ENCODE measurements at places on chromosomes 7 and 10.

GRCh38 chr7:141001546-141001945 lies 13.2 kb downstream of the MRPS33 start:
- no peak for DNase-seq

DNA sequence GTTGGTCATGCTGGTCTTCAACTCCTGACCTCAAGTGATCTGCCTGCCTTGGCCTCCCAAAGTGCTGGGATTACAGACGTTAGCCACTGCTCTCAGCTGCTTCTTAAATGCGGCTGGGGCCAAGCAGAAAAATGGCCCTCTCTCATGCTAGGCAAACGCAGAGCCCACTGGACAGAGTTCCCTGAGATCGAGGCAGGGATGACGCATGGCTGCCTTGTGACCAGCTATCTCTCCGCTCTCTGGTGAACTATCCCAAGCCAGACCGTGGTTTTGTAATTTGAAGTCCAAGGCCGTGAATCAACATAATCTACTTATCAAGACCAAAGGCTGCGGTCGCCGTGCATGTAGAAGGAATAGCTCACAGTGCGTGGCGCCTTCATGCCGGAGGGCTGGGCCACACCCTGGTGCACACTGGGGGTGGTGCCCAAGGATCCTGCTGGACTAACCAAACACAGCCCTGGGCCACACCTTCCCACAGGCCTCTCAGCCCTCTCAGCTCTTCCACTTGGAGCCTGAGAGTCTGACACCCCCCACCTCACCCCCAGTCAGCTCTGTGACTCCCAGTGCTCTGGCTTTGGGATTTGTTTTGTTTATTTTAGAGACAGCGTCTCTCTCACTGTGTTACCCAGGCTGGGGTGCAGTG lies 88.1 kb upstream of the CUX1 start:
- no peak for DNase-seq

- DNase-seq = no peak
Measured at GRCh38 chr7:55556031-55556430, 16.3 kb downstream of the VOPP1 start.

DNA sequence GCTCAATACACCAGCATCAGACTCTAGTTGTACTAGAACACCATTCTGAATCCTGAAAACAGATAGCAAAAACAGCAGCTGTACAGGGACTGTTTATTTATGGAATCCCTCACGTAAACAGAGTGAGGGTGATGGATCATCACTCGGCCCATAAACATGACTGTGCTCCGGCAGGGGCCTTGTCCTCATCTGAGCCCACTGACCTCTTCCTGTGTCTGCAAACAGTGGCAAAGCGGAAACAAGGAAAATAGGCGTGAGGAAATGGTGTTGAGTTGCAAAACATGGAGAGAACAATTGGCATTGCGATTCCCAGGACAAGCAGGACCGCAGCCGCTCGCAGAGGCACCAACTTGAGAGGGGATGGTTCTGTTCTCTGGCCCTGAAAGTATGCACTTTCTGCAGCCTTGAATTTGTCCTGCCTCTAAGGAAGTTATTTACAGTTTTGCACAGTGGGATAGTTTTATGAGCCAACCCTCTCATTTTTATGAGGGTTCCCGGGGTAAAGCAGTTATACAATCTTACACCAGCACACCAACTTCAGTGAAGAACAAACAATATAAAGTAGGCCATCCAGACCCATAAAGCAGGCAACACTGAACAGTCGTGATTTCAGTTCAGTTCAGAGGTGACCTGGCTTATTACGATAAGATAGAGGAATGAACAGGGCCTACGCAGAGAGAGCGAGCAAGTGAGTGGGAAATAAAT lies 248.0 kb upstream of the FZD8 start:
- no peak for DNase-seq

DNA sequence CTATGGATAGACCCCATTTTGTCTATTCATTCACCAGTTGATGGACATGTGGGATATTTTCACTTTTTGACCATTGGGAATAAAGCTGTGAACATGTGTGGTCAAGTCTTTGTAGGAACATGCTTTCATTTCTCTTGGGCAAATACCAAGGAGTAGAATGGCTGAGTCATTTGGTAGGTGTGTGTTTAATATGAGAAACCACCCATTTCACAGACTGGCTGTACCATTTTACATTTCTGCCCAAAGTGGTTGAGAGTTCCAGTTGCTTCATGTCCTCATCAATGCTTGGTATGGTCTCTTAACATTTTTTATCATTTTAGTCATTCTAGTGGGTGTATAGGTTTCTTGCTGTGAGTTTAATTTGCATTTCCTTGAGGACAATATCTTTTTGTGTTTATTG lies 124.9 kb upstream of the RHEB start:
- peak; percentile 21 for DNase-seq

GRCh38 chr10:78953113-78953798 lies 115.5 kb upstream of the ZMIZ1 start:
- DNase-seq = no peak

DNA sequence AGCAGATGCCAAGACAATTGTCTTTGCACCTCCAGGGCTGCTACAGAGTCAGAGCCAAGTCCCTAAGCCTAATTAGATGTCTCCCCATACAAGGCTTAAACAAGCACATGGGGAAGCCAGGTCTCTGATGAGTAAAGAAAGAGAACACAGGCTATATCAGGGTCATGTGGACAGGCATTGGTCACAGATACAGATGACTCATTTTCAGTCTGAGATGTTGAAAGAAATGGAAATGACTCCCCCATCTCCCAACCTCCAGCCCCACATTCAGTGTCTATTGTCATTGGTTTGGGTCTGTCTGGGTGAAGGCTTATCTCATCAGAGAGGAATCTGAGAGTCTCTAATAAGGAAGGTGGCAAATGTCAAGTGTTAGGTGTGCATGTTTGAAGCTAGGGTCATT lies 290.1 kb upstream of the KIAA1217 start:
- DNase-seq = no peak

DNA sequence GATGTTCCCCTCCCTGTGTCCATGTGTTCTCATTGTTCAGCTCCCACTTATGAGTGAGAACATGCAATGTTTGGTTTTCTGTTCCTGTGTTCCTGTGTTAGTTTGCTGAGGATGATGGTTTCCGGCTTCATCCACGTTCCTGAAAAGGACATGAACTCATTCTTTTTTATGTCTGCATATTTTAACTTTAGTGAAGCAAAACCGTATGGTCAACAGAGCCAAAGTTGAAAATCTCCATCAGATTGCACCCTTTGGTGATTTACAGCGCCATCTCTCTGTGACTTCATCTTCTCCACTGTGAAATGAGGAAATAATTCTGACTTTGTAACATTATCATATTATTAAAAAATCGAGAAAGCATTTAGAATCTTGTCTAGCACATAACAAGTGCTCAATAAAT lies 132.3 kb upstream of the PLXDC2 start:
- DNase-seq = no peak

GRCh38 chr7:77426052-77426404 lies 9.9 kb upstream of the GSAP start:
- no peak for DNase-seq

GRCh38 chr10:110865186-110865808 lies 6.4 kb upstream of the PDCD4 start:
- DNase-seq = no peak

DNA sequence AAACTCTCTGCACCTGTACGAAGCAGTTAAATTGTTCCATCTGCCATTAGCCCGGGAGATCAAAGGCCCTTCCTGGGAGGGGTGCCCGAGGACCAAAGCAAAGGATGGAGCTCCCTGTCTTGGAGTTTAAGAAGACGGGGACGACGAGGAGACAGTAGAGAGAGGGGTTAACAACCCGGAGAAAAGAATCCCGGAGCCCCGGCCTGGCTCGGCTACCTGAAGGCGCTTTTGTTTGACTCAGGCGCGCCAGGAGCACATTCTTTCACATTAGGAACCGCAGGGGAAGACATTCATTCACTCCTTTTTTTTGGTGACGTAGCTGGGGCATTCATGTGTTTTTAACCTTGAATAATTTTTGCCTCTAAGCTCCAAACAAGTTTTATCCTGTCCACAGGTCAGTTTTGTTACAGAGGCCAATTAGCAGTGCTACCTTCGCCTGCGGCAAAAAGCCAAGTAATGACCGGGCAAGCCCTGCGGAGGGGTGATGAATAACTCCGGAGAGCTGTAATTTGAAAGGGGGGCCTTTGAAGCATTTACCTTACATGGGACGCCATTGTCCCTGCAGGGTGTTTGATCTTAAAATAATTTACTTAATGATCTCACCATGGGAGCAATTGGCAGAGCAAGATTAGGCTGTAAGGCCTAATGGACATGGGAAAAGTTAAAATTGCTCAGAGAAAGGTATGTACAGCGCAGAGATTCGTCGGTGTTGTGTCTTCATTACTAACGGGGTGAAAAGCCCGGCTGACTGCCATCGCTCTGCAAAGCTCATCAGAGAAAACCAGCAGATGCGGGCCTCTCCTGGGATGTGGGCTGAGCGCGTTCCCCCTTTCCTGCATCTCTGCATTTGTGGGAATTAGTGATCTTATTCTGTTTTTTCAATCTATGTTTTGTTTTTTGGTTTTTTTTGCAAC lies 258.0 kb upstream of the SP4 start:
- no peak for DNase-seq

DNA sequence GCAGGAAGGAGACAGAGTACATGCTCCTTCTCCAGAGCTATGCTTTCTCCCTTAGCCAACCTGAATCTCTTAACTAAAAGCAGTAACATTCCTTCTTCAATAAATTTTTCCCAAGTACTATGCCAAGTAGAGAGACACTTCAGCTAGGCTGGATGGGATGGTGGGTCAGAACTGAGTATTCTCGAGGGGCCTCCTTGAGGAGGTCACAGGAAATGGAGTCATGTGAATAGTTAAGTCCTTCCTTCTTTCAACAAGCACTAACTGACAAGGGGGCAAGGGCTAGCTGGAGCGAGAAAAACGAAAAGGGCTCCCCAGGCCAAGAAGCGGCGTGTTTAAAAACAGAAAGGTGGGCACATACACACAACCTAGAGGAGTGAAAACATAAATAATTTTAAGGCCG lies 5.5 kb downstream of the RSU1 start:
- no peak for DNase-seq

GRCh38 chr7:64656489-64656888 lies 9.4 kb upstream of the ZNF107 start:
- no peak for DNase-seq

DNA sequence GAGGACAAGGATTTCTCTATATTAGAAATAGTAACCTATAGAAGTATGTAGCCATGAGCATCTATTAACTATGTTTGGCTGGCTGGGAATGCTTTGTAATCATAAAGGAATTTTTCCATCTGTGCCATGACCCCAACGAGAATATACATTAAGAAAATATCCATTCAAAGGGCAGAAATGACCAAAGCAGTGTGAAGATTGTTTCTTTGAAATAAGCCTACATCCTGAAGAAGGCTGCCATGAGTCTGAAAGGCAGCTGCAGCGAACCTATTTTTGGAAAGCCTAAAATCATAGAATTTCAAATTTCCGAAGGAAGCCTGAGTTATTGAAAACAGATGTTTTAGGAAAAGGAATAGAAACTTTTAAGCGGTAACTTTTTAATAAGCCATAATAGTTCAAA lies 244.2 kb upstream of the FOXK1 start:
- no peak for DNase-seq

DNA sequence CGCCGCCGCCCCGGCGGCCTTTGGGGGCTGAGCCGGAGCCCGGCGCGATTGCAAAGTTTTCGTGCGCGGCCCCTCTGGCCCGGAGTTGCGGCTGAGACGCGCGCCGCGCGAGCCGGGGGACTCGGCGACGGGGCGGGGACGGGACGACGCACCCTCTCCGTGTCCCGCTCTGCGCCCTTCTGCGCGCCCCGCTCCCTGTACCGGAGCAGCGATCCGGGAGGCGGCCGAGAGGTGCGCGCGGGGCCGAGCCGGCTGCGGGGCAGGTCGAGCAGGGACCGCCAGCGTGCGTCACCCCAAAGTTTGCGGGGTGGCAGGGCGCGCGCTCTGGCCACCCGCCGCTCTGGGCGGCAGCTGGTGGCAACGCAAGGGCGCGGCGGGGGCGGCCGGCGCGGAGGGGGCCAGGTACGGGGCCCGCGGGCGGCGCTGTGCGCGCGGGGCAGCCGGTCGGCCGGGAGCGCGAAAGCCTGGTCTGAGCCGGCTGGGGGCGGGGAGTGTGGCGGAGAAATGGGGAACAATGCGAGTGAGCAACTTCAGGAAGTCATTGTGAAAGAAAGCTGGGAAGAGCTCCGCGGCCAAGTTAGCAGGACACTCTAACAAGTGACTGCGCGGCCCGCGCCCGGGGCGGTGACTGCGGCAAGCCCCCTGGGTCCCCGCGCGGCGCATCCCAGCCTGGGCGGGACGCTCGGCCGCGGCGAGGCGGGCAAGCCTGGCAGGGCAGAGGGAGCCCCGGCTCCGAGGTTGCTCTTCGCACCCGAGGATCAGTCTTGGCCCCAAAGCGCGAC lies at the start of gene IKZF1:
Gene IKZF1 (plus strand): TSS at position 588 of the 782 bp plus-strand sequence. CDS start 14,346 bp downstream, outside the sequence.
- peak; percentile 85 for DNase-seq

DNA sequence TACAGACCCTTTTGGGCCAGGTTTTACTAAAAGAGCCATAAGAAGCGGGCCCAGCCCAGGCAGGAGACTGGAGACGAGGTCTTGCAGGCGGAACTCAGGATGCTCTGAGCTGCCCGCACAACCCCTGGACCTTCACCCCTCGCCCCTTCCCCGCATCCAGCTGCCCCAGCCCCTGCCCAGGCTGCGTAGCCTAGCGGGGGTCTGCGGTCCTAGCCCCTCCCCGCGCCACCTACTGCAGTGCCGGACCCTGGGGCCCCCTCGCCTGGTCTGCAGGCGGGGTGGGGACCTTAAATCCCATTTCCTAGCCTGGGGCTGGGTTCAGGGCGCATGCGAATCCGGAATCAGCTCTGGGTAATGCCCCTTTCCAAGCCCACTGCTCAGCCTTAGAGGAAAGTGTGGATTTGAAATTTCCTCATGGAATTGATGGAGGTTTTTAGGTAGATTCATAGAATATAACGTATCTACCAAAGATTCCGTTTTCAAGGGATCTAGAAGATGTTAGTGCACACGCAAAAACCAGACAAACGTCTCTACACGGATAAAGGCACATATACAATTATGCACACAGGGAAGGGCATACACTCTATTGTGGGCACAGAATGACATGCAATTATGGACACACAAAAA lies 546 bp upstream of the HOXA3 start:
- DNase-seq = no peak

GRCh38 chr7:142108728-142109505 lies 2.6 kb upstream of the MGAM2 start:
- DNase-seq = no peak

GRCh38 chr7:14596421-14596820 lies 306.1 kb downstream of the DGKB start:
- DNase-seq = no peak

- no peak for DNase-seq
Measured at GRCh38 chr7:68507668-68508067, 1090.6 kb upstream of the AUTS2 start.

DNA sequence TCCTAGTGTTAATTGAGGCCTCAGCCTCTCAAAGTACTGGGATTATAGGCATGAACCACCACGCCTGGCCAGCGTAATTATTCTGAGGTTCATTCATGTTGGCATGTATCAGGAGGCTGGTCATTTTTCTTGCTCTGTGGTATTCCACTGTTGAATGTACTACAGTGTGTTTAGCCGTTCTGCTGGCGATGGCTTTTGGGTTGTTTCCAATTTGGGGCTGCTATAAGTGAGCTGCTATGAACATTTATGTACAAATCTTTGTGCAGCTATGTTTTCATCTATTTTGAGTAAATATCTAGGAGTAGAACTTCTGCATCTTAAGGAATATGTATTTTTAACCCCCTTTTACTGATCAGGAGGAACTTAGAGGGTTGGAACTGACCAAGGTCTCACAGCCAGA lies 145.8 kb downstream of the AUTS2 start:
- no peak for DNase-seq

Measured in activated CD4-positive, alpha-beta T cell treated with anti-CD3 and anti-CD28 coated beads, Interleukin-10, Interleukin-2, amounts not matched to agents 100 ng/mL and 50 ng/mL, durations not matched to agents 16 hours and 8 hours (primary cell).